ENCODE measurements at places on chromosomes 16 and 17.

GRCh38 chr16:47492428-47493377 is 31.6 kb downstream of the PHKB start:
- DNase-seq = no peak

DNA sequence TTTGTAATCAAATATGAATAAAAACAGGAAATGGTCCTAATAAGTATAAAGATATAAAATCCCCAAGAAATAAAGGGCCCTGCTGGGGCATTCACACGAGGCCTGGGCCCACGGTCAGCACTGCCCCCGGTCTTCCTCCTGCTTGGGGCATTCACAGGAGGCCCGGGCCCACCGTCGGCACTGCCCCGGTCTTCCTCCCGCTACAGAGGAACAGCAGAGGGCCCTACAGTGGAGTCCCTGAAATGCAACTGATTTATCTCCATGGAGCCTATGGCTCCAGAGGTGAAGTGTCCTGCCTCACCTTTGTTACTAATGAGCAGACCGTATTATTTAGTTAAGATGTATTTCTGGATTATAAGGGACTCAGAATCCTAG is 46.5 kb downstream of the MAP1LC3B start:
- DNase-seq = no peak

- no peak for DNase-seq
Measured at GRCh38 chr16:15553313-15554088, 89.5 kb downstream of the MARF1 start.

DNA sequence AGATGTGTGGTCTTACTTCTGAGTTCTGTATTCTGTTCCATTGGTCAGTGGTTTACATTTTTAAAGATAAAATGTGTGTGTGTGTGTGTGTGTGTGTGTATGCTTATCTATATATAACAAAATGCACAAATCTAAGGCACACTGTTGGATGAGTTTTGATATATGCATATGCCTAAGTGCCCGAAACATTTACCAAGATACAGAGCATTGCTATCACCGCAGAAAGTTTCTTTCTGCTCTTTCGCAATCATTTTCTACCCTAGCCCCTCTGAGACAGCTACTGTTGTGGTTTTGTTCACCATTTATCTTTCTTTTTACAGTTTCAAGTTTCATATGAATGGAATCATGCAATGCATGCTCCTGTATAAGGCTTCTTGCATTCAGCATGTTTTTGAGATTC is 97.0 kb downstream of the MRTFB start:
- DNase-seq = no peak

GRCh38 chr17:17063546-17064122 is 21.4 kb downstream of the MPRIP start:
- no peak for DNase-seq

DNA sequence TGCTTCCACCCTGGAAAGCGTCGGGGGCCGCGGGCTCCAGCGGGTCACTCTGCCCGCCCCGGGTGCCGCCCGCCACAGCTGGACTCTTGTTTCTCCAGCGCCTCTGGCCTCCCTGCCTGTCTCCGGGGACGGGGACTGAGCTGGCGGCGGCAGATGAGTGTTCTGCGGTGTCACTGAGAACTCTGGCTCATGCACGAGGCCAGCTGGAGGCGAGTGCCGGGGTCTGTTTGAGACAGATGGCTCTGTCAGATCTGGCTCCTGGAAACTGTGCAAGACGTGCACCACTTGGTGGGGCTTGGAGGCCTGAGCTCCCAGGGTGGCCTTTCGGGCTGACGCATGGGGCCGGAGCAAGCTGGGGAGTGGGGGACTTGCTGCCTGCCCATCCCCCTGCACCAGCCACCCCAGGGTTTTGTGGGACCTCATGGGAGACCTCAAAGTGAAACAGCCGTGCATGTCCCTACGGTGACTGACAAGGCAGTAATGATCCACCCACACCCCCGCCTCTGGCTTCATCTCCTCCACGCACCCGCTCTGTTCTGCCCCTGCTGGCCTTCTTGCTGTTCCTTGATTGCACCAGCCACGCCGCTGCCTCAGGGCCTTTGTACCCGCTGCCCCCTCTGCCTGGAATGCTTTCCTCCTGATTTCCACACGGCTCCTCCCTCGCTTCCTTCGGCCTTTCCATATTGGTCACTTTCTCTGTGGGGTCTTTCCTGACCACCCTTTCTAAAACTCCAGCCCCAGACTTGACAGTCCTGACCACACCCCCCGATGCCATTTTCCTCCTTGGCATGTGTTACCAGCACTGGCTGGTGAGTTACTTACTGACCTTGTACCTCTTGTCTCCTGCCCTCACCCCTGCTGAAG is 174.9 kb upstream of the CIBAR2 start:
- no peak for DNase-seq

GRCh38 chr16:61792194-61792909 is 243.9 kb downstream of the CDH8 start:
- no peak for DNase-seq

DNA sequence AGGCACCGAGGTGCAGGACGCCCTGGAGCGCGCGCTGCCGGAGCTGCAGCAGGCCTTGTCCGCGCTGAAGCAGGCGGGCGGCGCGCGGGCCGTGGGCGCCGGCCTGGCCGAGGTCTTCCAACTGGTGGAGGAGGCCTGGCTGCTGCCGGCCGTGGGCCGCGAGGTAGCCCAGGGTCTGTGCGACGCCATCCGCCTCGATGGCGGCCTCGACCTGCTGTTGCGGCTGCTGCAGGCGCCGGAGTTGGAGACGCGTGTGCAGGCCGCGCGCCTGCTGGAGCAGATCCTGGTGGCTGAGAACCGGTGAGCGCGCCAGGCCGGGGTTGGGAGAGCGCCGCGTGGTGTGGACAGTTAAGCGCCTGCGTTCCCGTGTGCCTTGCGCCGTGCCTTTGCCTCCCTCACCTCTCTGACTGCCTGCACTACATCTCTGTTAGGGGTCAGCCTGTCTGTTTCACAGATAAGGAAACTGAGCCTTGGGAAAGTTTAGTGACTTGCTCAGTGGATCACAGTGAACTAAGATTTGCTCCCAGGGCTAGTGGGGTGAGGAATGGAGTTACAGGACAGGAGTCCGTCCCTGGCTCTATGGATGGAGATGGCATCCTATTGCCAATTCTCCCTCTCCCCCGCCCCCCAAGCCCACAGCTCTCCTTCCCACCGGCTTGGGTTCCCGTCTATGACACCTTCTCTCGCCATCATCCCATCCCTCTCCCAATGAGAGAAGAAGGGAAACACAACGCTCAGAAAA is 880 bp downstream of the SARM1 start:
- DNase-seq = no peak

DNA sequence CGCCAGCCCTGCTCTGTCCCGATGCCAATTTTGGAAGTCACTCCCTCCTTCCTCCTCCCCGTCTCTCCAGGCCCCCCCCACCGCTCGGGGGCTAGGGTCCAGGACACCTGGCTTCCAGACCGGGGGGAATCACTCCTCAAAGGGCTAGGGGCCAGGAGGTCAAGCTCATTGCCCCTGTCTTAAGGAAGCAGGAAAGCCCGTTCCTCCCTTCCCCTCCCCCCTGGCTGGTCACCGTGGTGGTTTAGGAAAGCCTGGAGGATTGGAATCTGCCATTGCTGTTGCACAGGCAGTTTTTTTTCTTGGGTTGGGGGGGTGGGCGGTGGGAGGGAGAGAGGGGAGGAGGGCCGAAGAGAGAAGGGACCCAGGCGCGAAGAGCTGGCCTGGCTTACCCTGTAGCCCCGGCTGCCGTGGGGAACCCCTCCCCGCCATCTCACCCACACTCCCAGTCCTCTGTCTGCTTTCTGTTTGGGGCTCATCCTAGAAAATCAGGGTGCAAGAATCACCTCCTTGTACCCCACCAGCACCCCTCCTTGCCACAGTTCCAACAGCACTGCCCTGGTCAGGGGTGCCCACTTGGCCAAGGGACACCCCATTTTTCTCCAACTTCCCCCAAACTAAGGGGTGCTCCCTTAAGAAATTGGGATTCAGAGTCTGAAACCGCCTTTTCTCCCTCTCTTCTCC is 2.9 kb upstream of the BCL6B start:
- no peak for DNase-seq

DNA sequence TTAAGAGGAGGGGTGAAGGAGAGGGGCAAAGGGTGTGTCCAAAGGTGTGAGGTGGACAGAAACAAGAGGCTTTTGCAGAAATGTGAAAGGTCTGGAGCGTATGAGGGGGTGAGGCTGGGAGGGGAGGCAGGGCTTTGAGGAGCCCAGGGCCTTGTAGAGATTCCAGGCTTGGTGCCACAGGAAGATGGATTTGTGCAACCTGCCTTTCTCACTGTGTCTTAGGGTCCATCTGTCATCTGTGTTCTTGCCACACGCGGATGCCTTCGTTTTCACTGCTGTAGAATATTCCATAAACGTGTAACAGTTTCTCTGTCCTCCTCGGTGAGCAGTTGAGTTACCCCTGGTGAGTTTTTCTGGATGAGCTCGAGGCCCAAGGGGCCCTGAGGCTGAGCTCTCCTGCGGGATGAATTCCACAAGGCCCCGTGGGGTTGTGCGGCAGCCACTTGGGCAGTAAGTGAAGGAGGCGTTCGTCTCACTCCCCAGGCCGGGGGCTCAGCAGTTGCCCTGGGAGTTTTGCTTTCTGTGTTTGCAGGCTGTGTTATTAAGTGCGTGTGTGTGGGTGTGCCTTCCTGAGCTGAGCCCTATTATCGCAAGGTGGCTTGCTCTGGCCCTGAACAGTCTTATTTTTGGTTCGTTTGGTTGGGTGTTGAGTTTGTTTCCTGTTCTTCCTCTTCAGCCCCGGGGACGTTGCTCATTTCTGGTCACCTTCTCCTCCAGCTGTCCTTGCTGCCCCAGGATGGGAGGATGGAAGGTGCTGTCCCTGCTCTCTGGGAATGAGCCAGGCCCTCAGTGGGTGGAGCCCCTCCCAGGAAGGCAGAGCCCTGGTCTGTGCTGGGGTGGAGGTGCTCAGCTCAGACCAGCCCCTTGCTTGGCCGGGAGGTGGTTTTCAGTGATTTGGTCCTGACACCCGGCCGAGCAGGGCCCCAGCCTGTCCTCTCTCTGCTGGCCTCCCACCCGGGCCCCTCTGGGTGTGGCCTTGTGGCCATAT is 28.4 kb downstream of the BAIAP2 start:
- no peak for DNase-seq

- no peak for DNase-seq
Measured at GRCh38 chr17:34254146-34254545, 939 bp upstream of the CCL2 start.

DNA sequence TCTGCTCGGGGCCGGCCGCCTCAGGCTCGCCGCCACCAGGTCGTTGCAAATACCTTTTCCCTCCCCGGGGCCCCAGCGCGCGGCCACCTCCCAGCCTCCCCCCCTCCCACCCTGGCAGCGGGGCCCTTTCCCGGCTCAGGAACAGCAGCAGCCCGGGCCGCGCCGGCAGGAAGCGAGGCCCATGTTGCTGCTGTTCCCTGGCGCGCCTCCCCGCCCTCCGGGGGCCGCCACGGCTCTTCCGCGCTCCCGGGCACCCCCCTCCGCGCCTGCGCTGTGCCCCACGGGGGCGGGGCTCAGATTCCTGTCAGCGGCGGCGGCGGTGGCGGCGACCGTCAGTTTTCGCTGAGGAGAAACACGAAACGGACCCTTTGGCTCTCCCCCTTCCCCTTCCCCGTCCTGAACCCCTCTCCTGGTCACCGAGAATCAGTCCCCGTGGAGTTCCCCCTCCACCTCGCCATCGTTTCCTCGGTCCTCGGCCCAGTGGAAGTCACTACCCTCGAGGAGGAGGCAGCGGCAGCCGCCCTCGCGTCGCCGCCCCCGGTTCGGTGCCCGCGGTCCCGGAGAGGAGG is at the start of gene NFAT5:
NFAT5 (plus strand) TSS at position 296 of the 569 bp plus-strand sequence. CDS start 336 bp downstream, outside the sequence.
- peak; percentile 91 for DNase-seq

DNA sequence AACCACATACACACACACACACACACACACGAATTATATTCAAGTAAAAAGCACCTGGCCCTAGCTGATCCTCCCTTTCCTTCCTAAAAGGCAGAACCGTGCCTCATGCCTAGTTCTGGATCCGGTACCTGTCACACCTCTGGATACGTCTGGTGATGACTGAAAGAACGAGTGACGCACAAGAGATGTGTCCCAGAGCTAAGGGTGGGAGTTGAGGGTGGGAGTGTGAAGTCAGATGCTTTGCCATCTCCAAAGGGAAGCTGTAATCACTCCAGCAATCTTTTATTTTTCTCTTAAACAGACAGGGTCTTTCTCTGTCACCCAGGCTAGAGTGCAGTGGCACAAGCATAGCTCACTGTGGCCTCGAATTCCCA is 26.5 kb upstream of the GSG1L start:
- no peak for DNase-seq

Data from stimulated activated CD4-positive, alpha-beta T cell treated with anti-CD3 and anti-CD28 coated beads, TNF-alpha, amount 100 ng/mL, for 4 hours (primary cell).